K562 (cell line): ENCODE measurements at places on chromosomes 13 and 19. TPM values are rescaled to one million over a fixed set of nuclear protein-coding genes. Genes with fewer than 3 reads are reported as not detected.

ZNF468 gene
- total RNA-seq: 18.9 and 20.7 TPM in 2 replicates

KLK2 gene
- 0.24 and 0.74 TPM in 2 replicates for total RNA-seq

CHST8 gene
- 0.11 TPM in 1 of 2 replicates, not detected in the other for total RNA-seq

NPAS1 gene
- total RNA-seq: 5.2 and 5.3 TPM in 2 replicates

CALR3 gene
- total RNA-seq: not detected in 2 replicates

DACT3 gene
- total RNA-seq: 5.9 and 6.5 TPM in 2 replicates

PSPN gene
- total RNA-seq: 1.1 TPM in 2 replicates

ERICH4 gene
- not detected in 2 replicates for total RNA-seq

- DNase-seq: no peak
Measured at GRCh38 chr19:6056282-6056741, 54.0 kb downstream of the RFX2 start.

DNA sequence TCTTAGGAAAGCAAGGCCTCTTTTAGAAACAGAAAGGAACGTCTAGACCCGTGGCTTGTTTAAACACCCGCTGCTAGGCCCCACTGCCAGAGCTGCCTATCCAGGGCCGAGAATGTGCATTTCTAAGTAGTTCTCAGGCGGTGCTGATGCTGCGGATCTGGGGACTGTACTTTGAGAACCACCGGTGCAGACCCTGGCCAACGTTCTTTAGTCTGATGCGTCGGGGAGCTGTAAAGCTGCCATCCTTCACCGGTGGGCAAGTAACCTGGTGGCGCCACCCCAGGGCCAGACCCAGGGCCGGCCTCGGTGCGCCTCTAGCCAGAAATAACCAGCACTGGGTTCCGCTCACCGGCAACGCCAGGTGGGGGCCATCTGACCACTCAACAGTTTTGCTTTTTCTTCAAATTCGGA lies 47.1 kb downstream of the TGDS start:
- no peak for DNase-seq

- no peak for DNase-seq
Measured at GRCh38 chr13:94057618-94058186, 421.8 kb downstream of the DCT start.

DNA sequence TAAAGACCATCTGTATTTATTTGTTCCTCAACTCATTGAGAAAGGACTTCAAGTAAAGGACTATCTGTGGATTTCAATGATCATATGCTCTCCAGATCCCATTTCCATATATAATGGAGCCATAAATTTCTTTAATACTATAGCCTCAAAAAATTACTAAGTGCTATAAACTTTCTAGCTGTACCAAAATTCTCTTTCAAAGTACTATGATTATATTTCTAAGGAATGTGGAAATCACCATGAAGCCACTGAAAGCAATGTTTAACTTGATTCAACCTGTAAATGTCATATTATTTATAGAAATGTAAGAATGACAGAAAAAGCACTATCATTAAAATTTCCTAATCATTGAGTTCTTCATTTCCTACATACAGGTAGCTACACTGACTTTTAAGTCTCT lies 20.7 kb downstream of the TBC1D4 start:
- DNase-seq: no peak

DNA sequence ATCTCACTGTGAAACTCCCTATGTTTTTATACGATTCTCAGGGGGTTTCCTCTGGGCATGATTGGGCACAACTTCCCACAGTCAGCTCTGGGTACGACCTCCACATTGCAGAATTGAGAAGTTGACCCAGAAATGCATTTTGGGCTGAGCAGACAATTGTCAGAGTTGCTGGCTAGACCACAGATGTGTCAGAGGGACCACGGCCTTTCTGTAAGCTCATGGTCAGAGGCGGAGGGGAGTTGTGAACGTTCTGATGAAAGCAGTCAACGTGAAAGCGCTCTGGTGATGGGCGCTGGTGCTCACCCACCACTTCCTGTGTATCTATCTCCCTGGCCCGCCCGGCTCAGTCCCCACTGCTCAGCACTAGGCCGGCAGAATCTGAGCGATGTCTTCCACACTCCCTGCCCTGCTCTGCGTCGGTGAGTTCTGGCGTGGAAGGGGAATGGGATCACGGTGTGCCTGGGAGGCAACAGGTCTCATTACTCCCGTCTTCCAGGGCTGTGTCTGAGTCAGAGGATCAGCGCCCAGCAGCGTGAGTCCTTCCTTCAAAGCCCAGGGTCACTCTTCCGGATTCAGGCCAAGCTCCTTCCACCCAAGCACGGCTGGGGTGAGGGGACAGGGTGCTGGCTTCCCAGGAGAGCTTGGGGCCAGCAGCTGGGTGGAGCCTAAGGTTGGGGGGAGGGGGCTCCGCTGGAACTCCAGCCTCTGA lies at the start of gene NCR1:
Gene NCR1 (plus strand): TSS at position 346 of the 709 bp plus-strand sequence. CDS start 40 bp downstream, at position 386.
- peak; percentile 42 for DNase-seq

- no peak for DNase-seq
Measured at GRCh38 chr13:90154311-90154960, 1193.1 kb upstream of the MIR17HG start.

DNA sequence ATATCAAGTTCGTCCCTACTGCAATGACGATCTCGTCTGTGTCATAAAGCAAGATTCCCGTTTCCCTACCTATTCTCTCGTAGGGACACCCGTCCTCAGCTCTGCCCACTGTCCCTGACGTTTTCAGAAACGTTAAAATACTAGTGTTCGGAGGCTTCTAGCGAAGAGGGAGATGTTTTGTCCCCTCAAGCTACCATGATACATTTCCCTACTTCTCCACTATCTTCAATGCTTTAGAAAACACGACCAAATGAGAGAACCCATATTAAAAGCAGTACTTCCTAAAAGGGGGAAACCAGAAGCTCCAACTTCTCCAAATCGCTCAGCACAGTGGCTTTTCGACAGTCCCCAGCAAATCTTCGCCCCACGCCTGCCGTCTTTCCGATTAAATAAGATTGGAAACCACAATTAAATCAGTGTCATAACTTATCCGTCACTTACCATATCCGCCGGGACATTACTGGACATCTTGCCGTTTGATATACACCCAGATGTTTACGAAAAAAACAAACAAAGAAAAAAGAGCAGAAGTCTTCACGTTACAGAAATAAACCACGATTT lies 1.3 kb downstream of the UBL3 start:
- DNase-seq: no peak

DNA sequence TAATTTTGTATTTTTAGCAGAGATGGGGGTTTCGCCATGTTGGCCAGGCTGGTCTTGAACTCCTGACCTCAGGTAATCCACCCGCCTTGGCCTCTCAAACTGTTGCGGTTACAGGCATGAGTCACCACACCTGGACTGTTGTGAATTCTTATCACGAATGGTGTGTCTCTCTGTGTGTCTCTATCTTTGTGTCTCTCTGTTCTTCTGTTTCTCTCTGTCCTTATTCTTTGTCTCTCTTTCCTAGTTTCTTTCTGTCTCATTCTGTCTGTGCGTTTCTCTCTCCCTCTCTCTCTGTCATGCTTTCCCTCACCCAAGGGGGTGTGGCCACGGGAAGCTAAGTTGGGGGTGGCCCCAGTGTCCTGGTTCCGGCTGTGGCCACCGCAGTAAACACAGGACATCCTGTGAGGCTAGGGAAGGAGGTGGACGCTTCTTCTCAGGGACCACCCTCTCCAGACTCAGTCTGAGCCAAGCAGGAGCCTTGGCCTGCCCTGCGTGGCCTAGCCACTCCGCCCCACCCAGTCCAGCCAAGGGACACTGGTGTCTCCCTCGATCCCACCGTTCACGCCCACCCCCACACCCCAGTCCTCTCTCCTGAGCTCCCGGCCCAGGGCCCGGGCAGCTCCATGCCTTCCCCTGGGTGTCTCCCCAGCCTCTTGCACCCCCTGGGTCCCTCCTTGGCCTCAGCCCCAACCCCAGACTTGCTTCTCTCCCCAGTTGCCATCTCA lies 3.9 kb upstream of the PRX start:
- DNase-seq: peak; percentile 87

DNA sequence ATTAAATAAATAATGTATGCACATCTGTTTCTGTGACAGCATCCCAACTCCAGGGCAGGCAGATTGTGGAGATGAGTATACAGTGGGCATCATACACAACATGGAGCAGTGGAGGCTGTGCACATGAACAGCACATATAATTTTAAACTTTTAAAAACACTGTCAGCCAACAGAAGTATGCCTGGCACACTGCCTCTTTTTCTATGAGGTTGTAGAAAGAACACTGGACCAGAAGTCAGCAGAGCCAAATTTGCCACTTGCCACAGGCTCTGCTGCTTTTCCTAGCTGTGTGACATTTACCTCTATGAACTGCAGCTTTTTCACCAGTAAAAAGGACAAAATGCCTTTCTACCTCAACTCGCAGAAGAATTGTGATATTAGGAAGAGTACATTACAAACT lies 118.7 kb downstream of the FRY start:
- DNase-seq: no peak

DNA sequence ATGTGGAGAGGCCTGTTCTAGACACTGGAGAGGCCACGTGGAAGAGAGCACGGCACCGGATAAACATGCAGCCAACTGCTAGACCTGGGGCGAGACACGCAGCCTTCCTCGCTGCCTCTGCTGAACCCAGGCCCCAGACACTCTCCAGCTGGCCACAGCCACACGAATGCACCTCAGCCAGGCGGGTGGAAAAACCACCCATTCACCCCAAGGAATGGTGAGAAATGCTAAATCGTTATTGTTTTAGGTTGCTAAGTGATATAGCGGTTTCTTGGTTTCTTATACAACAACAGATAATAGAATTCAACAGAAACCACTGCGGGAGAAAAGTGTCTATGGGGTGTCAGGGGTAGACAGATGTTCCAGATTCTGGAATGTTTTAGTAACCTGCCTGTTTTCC lies 52.5 kb downstream of the STK24 start:
- no peak for DNase-seq

DNA sequence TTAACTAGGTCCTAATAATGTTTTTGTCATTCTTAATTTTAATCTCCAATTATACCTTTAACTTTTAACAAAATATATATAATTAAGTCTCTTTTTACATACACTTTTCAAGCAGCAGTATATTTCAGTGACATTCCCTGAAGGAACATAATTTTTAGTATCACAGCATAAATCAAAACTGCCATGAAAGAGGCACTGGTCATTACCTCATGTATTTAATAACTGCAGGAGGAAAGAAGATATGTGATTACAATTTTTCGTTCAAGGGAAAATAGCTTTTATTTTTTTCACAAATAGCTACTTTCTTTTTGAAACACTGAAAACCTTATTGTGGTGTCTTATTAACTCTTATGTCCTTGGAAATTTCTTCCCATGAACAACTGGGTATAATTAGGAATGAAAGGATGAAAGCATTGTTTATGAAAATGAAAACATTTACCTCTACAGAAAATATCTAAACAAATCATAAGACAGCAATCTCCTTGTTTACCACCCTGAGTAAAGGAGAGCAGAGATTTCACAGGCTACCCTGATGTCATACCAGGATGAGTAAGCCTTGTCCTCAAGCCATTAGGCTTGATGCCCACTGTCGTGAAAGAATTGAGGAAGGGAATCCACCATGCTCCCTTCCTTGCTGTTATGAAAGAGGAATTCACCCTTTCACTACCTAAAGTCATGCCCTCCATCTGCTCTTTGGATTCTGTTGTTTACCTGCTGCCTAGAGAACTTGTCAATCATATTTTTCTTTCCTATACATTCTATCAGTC lies 877.2 kb upstream of the PCDH20 start:
- DNase-seq: no peak

- peak; percentile 60 for DNase-seq
Measured at GRCh38 chr19:6047741-6048251, 62.5 kb downstream of the RFX2 start.

DNA sequence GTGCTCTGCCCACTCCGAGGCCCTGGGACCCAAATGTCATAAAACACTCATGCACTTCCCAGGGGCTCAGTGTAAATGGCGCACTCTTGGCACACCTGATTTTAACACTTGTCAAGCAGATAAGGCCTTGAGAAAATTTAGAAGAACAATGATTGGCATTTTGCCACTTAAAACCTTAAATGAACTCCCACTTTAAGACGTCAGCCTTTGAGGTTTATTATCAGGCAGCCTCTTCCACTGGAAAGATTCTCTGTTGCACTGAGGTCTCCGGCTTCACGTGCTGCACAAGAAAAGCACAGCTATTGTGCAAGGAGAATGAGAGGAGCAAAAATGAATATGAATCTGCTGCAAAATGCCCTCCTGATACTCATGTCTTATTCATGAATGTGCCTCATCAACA lies 38.5 kb upstream of the ATP11A start:
- DNase-seq: no peak

DNA sequence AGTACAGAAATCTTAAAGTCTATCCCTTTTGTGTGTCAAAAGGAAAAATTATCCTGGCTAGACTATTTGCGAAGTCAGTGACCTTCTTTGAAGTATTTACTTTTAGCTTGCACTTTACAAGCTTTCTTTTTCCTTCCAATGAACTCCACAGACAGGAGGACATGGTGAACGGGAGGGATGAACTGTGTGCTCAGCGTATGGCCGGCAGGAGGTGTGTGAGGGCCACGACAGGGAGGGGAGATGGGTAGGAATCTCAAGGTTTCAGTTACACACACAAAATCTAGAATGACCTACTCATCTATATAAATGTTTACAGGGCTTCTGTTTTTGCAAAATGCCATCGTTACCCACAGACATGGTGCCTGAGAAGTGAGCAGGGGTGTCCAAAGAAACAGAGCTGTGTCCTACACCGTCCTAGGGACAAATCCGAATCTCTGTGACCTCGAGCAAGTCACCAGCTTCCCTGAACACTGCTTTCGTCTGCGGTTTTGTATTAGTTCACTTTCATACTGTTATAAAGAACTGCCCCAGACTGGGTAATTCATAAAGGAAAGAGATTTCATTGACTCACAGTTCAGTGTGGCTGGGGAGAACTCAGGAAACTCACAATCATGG lies 537.2 kb downstream of the LIG4 start:
- DNase-seq: no peak

DNA sequence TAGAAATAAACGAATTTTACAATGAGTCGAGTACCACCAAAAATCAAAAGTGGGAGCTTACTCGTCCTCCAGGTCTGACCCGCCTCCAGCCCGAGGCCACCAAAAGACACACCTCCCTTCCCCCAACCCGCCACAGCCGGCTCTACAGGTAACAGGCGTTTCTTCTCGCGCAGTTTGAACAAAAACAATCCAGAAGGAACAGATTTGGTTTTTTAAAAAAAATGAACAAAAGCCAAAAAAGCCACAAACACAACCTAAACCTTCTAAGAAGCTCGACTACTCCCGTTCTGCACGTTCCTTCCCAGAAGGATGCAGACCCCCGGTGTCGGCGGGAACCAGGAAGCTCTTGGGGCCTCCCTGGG lies 671 bp downstream of the ZDHHC20 start:
- DNase-seq: peak; percentile 20

- DNase-seq: no peak
Measured at GRCh38 chr19:391726-392374, 17.1 kb downstream of the C2CD4C start.

- no peak for DNase-seq
Measured at GRCh38 chr19:30004403-30004802, 62.4 kb downstream of the URI1 start.
